ENCODE measurements at places on chromosomes 2 and 18.

GRCh38 chr2:3617198-3617890, 22.4 kb downstream of the COLEC11 start:
- DNase-seq = no peak

DNA sequence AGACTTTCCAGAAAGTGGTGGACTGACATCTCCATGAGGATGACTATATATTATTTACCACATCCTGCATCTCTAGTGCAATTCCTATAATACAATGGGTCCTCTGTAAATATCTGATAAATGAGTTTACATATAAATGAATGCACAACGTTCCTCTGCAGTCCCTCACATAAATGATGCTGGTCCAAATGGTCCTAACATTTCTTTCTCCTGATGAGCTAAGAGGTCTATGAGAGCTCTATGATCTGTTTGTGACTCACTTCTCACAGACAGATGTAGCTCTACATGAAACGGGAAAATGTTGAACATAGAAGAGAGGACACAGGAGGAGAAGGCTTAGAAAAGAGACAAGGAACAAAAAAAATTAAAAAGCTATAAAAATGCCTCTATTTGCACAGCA, 201.2 kb upstream of the PIK3C3 start:
- no peak for DNase-seq

GRCh38 chr2:46167924-46168323, 129.3 kb upstream of the EPAS1 start:
- no peak for DNase-seq

- DNase-seq = no peak
Measured at GRCh38 chr18:14015416-14015815, 100.1 kb upstream of the MC2R start.

DNA sequence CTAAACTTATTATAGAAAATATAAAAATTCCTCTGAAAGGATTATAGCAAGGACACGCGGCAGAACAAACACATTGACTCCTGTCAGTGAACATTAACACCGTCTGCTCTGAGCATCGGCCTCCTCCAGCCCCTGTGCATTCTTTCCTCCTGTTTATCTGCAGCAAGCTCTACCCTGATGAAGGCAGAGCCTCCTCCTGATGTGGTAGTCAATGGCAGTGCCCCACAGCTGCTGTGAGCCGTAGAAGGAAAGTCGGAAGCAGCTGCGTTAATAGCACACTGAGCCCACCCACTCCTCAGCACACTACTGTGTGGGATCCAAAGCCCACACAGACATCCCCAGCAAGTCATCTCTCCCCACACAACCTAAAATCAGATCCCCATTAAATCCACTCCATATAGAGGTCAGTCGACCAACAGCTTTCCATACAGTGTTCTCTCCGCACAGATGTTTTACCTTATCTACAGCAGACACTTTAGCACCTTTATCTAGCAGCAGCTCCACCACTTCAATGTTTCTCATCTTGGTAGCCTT, 41.0 kb downstream of the KIDINS220 start:
- DNase-seq = no peak

- peak; percentile 29 for DNase-seq
Measured at GRCh38 chr18:31100436-31101182, 1.6 kb downstream of the DSC2 start.

Data from mucosa of gallbladder (tissue), 1 donor.